ENCODE measurements at places on chromosomes 7 and 10. TPM values are rescaled to one million over a fixed set of nuclear protein-coding genes. Genes with fewer than 3 reads are reported as not detected.

- DNase-seq, result peak; percentile 86
These were observed 221.3 kb downstream of the ARHGAP12 start for GRCh38 chr10:31707093-31708039.

DNA sequence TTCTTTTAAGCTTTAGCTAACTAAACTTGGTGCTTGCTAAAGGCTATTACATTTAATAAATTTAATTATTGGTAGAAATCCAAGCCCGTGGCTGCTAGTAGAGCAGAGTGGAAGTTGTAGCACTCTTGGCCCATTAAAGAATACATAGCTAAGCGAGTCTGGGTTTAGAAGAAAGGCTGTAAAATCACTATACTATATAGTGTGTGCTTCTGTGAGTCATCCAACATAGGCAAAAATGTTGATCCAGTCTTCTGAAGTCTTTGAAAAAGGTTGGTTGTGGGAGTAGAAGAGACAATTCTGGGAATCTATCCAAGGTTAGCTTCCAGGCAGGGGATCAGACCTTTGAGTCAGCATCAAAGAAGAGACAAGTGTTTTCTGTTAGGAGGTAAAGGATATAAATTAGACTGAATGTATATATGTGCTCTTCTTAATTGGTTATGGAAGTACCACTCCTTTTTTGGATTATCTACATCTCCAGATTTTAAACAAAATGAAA lies 664.2 kb downstream of the NXPH1 start:
- no peak for DNase-seq

- DNase-seq, result peak; percentile 39
These were observed 135.8 kb upstream of the UNC5B start for GRCh38 chr10:71076473-71077142.

DNA sequence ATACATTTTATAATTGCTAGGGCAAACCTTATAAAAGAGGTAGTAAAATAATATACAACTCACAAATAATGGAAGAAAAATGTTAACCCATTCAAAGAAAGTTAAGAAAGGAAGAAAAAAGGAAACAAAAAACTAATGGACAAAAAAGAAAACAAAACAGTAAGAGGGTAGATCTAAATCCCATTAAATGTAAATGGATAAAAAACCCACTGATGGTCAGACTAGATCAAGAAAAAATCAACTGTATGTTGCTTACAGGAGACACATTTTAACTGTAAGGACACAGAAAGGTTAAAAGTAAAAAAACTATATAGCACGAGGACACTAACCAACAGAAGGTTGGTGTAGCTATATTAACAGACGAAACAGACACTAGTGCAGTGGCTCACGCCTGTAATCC lies 18.0 kb downstream of the FOXL3 start:
- no peak for DNase-seq

DNA sequence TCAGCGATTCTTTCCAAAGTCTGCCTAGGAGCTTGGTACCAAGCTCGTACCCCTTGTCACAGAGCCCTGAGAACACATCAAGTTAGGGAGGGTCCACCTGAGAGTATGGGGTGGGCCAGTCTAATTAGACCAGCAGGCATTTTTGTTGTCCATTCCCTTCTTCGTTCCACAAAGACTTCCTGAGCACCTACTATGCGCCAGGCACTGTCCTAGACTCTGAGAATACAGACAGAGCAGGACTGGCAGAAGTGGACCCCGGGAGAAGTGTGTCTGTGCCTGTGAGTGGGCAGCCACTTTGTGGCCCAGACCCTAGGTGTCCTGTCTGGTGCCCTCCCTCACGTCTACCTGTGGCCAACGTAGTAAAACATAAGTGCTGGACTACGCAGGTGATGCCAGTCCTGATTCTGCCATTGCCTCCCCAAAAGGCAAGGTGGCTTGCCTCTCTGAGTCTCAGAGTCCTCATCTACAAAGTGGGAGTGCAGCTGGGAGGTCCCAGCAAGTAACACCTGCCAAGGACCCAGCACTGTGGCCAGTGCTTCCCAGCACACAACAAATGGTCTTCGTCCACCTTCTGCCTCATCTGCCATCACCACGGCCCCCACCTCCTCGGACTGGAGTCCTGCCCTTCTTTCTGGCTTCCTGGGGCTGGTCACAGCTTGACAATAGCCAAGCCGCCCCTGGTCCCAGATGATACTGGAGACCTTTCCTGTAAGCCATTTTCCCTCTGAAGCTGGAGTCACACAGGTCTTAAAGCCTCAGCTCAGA lies 54.3 kb upstream of the DUSP5 start:
- no peak for DNase-seq

- DNase-seq, result no peak
These were observed 79.8 kb downstream of the ABI1 start for GRCh38 chr10:26780793-26781601.

- DNase-seq, result no peak
These were observed 8.9 kb downstream of the LRMDA start for GRCh38 chr10:75440271-75440793.

- no peak for DNase-seq
These were observed 3.3 kb upstream of the UBE2H start for GRCh38 chr7:129955993-129956543.

DNA sequence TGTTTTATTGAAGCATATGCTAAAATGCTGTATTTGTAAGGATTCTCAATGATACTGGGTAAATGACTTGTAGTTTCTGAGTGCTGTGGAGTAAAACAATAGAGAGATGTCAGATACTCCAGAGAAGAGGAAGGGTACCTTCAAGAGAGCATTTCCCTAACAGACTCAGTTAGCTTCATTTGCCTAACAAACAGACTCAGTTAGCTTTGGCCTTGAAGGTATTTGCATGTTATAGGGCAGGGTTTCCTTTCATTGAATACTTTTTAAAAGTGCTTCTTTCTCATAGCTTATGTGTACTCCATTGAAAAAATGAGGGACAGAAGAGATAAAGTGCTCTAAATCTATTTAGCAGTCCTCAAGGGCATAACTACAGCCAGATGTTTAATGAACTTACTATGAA lies 101.8 kb downstream of the CHN2 start:
- DNase-seq, result no peak

DNA sequence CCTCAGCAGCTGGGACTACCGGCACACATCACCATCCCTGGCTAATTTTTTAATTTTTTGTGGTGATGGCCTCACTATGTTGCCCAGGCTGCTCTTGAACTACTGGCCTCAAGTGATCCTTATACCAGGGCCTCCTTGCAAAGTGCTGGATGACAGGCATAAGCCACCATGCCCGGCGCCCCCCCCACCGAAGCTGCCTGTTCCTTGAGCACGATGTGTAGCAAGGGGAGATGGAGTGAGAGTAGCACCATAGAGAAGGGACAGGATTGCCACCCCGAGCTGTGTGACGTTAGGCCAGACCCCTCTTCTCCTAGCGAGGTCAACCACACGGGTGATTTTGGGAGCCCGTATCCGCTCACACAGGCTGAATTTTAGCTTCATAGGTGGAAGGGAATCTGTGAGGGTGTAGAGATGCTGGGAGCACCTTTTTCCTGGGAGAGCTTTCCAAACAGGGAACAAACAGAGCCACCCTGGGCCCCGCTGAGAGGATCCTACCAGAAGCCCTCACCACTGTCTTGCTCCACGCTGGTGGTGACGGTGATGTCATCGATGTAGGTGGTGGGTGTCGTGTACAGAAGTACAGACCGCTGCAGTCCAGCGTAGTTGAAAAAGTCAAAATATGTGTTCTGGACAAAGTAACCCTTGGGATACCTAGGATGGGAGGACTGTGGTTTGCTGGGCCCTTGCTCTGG lies 3.0 kb downstream of the GUSB start:
- DNase-seq, result no peak

DNA sequence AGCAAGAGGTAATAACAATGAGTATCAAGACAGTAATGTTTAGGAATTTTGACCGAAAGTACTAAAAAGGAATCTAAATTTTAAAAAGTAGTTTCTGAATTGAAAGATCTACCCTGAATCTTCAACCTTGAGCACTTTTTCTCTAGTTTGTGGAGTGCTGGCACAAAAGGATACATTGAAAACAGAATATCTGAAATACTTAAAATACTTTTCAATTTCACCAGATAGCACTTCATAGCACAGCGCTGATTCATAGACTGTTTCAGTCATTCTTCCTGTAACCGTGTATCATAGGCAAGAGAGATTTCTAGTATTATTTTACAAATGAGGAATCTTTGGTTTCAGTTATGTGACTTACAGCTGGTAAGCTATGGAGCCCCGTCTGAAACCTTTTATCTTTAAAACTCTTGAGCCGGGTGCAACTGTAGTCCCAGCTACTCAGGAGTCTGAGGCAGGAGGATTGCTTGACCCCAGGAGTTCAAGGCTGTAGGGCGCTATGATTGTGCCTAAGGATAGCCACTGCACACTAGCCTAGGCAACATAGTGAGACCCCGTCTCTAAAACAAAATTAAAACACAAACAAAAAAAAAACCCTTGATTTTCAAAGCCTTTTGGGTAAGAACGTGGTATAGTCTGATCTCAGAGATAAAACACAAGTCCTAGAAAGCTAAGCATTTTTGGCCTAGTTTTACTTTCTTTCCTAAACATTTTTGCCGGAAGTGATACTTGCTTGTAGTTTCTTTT lies 35.1 kb downstream of the FHIP2A start:
- no peak for DNase-seq

DNA sequence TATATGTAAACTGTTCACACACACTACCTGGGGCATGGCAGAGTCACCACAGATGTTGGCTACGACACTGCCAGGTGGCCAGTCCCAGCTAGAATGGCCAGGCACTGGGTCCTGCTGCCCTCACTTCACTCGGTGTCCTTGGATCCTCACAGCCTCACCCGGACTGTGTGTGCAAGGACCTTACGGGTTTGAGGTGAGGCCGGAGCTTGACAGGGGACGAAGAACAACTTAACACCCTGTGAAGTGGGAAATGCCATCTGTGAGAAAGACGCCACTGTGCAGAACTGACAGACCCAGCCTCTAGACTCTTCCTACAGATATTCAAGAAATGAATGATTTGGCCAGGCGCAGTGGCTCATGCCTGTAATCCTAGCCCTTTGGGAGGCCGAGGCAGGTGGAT lies 46.7 kb downstream of the KLRG2 start:
- no peak for DNase-seq

GRCh38 chr7:42843205-42843800 lies 68.6 kb downstream of the C7orf25 start:
- peak; percentile 40 for DNase-seq

DYDC2 gene
- total RNA-seq, result not detected

HYAL4 gene
- total RNA-seq, result not detected

GATA3 gene
- 1.2 TPM for total RNA-seq

INHBA gene
- 3.5 TPM for total RNA-seq

SEMA3D gene
- 2.6 TPM for total RNA-seq
